ENCODE measurements at places on chromosomes 4 and X. TPM values are rescaled to one million over a fixed set of nuclear protein-coding genes. Genes with fewer than 3 reads are reported as not detected.

DSPP gene
- not detected for total RNA-seq

OR13H1 gene
- total RNA-seq: not detected

ATRX gene
- total RNA-seq: 48.0 TPM

ATP2B3 gene
- not detected for total RNA-seq

CLGN gene
- total RNA-seq: 95.7 TPM

UGT2B7 gene
- total RNA-seq: 27.7 TPM
